ENCODE measurements at places on chromosomes 2 and 18.

DNA sequence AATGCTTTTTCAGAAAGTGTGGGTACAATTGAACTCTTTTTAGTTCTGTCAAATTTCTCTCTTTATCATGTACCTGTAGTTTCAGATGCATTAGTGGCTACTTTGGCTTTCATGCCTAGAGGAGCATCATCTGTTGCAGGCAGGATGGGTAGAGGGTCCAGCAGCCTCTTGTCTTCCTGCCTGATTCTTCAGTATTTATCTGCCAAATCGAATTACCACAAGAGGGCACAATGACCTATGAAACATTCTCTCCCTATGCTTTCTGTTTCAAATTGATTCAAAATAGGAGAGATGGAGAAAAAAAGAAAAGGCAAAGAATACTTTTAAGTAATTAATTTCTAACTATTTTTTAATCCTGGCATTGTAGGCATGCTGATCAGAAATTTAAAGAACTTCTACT lies 477.2 kb downstream of the TRIB2 start:
- no peak for DNase-seq

DNA sequence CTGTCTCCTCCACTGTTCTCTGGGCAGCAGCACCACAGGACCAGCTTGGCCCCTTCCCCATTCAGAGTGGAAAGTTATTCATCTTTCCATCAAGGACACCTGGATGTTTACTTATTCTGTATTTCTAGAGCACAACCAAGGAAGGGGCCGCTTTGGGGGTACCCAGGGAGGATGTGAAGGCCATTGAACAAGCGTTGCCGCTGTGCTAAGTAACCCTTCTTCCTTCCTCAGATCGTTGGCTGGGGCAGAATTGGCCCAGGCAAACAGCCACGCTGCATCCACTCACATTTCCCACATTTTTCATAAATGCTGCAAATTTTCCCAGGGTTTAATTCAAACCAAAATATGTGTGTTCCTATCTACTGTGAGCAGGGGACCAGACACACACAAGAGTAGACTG lies 76.2 kb upstream of the NPAS2 start:
- no peak for DNase-seq

DNA sequence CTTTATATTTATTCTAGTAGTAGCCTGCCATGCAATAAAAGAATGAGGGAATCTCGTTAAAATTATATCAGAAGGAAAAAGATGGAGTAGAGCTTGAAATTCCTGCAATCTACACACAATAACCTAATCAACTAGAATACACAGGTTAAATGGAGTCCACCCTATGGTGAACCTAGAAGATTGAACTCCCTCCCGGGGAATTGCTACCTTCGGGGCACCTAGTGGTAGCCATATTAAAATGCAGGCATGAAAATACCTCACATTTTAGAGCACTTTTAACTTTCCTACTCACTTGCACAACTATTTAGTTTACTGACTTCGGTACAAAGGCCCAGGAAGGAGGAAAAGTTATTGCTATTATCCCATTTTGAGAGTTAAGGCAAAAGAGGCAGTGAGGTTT lies 174.5 kb downstream of the SS18 start:
- DNase-seq = no peak

GRCh38 chr18:58611395-58612131 lies 17.3 kb downstream of the ALPK2 start:
- DNase-seq = no peak

DNA sequence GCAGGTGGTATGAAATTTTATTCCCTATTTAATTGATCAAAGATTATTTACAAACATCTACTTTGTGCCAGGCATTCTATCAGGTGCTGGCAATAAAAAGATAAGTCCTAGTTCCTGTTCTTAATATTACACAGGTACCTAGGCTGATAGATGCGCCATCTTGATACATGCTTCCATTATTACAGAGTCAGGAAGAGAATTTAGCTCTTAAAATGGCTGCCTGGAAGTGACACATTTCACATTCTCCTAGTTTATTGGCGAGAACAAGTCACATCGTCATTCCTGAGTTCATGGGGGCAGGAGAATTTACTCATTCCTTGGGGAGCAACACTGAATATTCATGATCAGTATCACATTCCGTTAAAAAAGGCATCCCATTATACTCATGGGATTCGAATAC lies 1.1 kb upstream of the DARS1 start:
- DNase-seq = no peak

DNA sequence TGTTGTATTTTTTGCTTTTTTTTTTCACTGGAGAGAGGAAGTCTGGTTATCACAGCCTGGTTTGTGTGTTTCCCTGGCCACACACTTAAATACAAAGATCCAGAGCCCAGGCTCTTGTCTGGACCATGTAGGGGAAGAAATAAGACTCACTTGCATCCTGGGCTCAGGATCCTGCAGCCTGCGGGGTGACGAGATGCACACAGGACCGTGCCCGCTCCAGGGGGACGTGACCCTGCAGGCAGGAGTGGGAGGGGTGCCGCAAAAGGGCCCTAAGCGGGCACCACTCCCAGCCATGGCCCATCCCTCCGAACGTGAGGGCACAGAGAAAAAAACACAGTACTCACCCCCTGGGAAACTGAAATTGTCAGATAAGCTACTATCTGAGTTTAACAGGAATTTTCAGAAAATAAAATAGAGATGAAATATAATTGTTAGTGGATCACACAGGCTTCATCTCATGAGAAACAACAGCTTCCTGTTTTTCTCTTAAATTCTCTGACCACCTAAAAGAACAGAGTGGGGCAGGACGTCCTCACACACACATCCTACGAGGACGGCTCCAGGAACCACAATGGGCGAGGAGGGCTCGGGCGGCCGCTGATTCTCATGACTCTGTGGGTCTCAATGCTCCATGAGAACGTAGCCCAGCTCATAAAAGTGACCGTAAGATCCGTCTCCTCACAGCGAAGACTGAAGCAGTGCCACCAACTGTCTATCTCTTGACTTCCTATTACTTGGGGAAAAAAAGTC lies 142.6 kb upstream of the ALKAL2 start:
- no peak for DNase-seq

DNA sequence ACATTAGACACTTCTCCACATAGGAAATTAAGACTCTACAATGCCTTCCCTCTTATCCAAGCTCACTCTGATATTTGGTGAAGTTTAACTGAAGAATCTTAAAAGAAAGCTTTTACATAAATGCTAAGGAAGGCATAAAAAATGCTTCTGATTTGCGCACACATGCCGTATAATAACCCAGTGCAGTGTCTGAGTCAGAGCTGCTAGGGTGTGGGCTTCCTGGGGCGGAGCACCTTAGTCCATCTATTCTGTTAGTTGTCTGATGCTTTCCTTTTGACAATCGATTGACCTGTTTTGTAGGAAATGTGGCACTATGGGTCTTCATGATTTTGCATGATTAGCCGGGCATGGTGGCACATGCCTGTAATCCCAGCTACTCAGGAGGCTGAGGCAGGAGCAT lies 231.5 kb downstream of the AFF3 start:
- DNase-seq = no peak

DNA sequence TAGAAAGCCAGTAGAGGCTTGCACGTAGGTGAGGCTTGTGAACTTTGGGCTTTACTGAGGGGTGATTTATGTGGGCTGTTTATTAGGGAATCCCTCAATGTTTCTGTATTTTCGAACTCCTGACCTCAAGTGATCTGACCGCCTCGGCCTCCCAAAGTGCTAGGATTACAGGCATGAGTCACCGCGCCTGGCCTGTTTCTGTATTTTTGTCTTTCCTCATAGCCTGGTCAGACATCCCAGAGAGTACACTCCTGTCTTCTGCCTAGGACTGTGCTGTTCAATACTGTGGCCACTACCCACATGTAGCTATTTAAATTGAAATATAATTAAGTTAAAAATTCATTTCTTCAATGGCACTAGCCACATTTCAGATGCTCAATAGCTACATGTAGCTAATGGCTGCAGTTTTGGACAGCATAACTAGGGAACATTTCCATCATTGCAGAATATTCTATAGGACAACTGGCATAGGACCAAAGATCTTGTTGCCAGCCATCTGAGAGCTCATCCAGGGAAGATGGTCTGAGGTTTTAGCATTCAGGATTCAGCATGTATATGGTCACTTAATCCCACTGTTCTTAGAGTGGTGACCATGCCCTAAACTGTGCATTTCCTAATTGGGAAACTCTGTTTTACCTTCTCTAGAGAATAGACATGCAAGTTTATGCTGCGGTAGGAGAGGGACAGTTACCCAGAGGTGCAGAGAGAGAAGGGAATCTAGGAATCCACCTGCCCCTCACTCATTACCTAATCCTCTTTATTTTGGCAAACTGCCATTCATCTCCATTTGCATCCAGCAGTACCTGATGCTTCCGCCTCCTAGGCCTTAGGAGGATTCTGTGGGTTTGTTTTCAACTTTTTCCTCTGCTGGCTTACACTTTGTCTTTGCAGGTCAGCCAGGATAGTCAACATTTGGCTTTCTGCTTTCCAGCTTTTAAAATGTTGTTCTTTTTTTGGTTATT lies 64.4 kb downstream of the LCLAT1 start:
- no peak for DNase-seq

DNA sequence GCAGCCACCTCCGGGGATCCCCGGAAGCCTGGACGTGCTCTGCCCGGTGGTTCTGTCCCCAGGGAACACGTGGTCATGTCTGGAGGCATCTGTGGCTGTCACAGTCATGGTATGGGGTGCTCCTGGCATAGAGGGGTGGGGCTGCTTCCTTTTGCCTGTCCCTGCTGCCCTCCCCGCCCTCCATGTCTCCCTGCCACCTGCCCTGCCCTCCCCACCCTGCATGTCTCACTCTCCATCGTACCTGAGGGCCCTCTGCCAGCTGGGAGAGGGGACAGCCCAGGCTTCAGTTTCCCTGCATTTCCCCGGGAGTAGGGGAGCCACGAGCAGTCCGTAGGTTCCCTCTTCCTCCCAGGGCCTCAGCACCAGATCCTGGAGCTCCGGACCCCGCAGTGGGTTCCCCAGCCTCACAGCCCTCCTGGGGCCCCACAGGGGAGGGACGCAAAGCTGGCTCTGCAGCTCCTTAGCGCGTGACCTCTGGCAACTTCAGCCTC lies 90.0 kb upstream of the CTDP1 start:
- no peak for DNase-seq

- no peak for DNase-seq
Observed at GRCh38 chr2:55779459-55780421, 86.1 kb upstream of the PNPT1 start.

GRCh38 chr2:239884875-239885274 lies 140.3 kb downstream of the NDUFA10 start:
- DNase-seq = no peak

DNA sequence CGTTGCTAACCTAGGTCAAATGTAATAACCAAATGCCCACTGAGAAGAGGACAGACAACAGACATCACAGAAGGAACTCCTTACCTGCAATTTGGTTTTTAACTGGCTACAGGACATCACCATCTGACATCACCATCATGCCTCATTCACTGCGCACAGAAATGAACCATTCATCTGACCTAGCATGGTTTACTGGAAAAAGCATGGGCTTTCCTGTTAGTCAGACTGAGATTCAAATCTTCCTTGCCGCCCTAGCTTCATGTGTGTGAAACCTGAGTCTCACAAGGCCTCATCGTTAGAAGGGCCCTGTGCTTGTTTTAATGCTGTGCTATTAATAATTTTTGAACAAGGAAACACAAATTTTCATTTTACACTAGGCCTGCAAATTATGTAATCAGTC lies 1.1 kb upstream of the HIBCH start:
- DNase-seq = no peak

GRCh38 chr18:63859781-63860475 lies 27.6 kb upstream of the SERPINB2 start:
- no peak for DNase-seq

DNA sequence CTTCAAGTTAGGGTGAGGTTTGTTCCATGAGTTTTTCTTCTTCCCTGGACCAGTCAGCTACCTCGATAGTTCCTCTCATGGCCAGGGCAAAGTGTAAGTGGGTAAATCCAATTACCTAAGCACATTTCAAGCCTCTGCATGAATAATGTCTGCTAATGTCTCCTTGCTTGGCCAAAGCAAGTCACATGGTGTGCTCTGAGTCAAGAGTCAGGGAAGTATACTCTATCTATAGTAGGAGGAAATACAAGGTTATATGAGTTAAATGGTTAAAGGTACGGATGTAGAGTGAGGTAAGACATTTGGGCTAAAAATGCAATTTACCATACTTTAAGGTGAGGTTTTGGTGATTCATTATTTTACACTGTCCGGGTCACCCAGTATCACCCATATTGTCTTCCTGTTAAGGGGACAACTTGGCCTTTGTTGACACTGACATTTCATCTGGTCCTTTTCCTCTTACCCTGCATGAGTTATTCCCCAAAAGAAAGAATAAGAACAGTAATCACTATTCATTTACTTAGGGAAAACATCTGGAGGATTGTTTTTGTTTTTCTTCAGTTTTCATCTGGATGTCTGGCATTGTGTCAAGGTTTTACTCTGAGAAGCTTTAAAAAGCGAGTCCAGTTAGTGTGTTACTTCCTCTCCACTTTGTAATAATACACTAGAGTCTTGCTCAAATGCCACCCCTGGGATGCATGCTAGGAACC lies 405.5 kb downstream of the RND3 start:
- no peak for DNase-seq

DNA sequence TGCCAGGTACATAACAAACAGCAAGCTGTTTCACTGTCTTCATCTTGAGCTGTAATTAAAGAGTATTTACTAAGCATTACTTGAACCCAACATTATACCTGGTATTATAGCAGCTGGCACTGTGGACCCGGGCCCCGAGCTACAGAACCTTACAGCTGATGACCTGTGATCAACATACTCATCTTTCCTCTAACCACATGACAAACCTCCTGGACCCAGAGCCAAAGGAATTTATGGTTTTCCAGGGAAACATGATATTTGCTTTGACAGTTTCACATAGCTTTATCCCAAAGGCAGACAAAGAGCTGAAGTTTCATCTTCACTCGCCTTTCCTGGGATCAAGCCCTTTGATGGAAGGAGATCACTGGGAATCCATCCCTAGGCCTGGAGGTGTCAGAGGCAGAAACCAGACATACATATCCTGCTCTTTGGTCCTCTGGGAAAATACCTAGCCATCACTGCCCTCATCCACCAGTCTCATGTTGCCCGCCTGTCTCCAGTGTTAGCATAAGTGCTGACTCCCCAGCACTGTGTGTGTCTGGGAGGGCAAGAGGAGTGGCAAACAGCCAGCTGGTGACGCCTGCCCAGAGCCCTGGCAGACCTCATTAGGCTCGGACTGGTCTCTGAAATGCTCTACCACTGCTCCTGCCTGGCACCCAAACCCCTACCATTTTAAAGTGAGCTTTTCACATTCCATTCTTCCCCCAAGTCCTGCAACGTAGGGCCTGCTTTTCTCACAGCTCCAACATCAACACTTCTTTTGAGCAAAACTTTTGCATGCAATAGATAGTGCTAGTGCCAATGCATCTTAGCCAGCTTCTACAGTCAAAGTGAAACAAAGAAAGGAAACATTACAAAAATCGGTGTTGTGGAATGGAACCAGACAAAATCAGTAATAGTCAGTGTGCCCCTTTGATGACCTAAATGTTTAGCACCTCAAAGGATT lies 138.8 kb upstream of the CTAGE1 start:
- no peak for DNase-seq

GRCh38 chr2:142974288-142975024 lies 97.0 kb downstream of the KYNU start:
- DNase-seq = no peak

DNA sequence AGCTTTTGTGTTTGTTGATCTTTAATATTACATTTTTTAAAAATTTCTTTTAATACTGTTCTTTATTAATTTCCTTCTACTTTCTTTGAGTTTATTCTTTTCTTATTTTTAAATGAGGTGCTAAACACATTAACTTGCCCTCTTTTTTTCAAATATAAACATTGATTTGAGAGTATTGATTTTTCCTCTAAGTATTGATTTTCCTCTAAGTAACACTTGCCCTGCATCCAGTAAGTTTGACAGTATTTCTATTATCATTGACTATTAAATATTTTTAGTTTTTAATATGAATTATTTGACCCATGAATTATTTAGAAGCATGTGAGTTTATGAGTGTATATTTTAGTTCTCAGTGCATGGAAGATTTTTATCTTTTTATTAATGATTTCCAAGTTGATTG lies 337.0 kb upstream of the RAB12 start:
- no peak for DNase-seq
